Uterus (tissue), 4 donors: ENCODE measurements at places on chromosomes 2 and 18. TPM values are rescaled to one million over a fixed set of nuclear protein-coding genes. Genes with fewer than 3 reads are reported as not detected.

HSBP1L1 gene
- total RNA-seq, result 21.3 TPM

GRCh38 chr18:79855147-79855933 is 57.6 kb downstream of the KCNG2 start:
- H3K27ac ChIP-seq, result no peak overlapping the region
- H3K27me3 ChIP-seq, result no peaks in the 10 kb centered on the region
- no peaks in the 10 kb centered on the region for H3K4me1 ChIP-seq
- no peak for DNase-seq

DNA sequence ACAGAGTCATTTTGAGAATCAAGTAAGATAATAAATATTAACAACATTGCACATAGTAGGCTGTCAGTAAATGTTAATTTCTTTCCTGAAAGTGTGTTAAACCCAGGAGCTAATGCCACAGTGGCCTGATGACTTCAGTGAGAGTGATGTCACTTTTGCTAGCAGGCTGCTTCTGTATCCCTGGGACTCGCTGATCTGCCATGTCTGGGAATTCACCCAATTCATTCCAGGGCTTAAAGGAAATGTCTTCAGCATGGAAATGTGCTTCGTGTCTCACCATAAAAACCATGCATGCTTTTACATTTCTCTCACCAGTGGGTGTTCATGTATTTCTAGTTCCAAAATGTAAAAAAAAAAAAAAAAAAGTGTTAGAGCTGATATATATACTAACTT is 56.8 kb upstream of the MAPRE3 start:
- no peak for DNase-seq
- peaks cover 9% of the 10 kb centered on the region for H3K27me3 ChIP-seq
- no peaks in the 10 kb centered on the region for H3K4me1 ChIP-seq
- no peaks in the 10 kb centered on the region for H3K36me3 ChIP-seq

UGT1A5 gene
- not detected for total RNA-seq

DNA sequence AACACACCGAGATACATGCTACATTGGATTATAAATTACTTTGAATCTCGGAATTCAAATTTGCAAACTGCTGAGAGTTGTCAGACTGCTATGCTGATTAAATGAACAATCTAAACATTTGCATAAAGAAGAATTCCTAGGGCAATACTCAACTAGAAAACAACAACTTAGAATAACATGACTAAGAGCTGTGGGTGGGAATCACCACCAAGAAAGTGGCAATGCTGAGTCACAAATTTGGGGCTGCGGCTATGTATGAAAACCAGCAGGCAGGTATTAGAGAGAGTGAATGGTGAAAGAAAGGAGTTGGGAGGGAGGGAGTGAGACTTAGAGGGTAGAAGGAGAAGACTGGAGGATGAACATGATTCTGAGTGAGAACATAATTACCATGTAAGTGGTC is 559.5 kb downstream of the PIK3C3 start:
- no peak overlapping the region for H3K27ac ChIP-seq
- no peaks in the 10 kb centered on the region for H3K36me3 ChIP-seq
- no peaks in the 10 kb centered on the region for H3K27me3 ChIP-seq
- DNase-seq, result no peak
- no peak overlapping the region for H3K4me3 ChIP-seq
- no peaks in the 10 kb centered on the region for H3K4me1 ChIP-seq

GRCh38 chr2:25651066-25651465 is 22.3 kb downstream of the DTNB start:
- no peak for DNase-seq
- no peak overlapping the region for H3K4me3 ChIP-seq
- no peak overlapping the region for H3K27ac ChIP-seq
- H3K4me1 ChIP-seq, result no peaks in the 10 kb centered on the region
- H3K27me3 ChIP-seq, result no peaks in the 10 kb centered on the region

DNA sequence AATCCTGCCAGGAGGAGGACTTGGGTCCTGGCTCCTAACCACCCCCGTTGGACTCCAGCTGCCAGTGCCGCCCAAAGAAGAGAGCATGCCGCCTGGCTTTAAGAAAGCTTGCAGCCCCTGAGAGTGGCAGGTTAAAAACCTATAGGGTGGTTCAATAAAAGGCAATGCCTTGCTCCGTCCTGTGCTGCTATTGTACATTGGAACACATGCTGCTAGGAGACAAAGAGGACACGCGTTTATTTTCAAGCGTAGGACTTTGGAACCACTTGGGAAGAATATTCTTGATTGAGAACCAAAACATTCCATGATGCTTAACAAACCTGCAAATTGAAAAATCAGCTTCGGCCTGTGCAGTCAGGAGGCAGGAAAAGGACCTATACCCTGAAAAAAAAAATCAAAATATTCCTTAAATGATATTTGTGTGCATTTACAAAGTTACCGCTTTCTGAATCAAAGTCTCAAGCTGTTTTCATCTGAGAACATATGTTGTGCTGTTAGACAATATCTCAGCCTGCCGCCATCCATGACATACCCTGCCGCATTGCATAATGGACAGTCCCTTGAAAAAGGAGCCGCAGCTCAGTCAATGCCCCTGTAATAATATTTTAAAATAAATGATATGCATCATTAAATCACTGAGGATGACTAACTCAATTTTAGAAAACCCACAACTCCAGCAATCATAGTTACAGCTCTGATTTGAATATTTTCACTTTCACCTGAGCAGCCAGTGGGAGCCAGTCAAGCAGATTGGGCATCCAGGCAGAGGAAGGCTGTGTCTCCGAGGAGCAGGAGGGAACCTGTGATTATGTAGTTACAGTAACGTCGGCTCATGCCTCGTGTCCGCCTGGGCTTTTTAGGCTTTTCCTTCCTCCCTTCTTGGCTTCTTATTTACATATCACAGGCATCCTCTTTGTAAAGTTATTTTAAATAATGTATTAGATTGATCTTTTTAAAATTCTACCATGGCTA is 805.6 kb upstream of the FANCL start:
- no peaks in the 10 kb centered on the region for H3K36me3 ChIP-seq
- no peak overlapping the region for H3K27ac ChIP-seq
- no peaks in the 10 kb centered on the region for H3K4me1 ChIP-seq
- no peaks in the 10 kb centered on the region for H3K27me3 ChIP-seq

- H3K4me1 ChIP-seq, result no peaks in the 10 kb centered on the region
- H3K36me3 ChIP-seq, result no peaks in the 10 kb centered on the region
- no peak overlapping the region for H3K27ac ChIP-seq
- H3K4me3 ChIP-seq, result no peak overlapping the region
- DNase-seq, result no peak
Observed at GRCh38 chr2:84052043-84052442, 407.0 kb downstream of the SUCLG1 start.

- H3K36me3 ChIP-seq, result no peaks in the 10 kb centered on the region
- no peaks in the 10 kb centered on the region for H3K4me1 ChIP-seq
- no peak overlapping the region for H3K27ac ChIP-seq
- DNase-seq, result no peak
- no peaks in the 10 kb centered on the region for H3K27me3 ChIP-seq
Observed at GRCh38 chr18:9569178-9569577, 45.2 kb downstream of the PPP4R1 start.

PPP1R7 gene
- total RNA-seq, result 8.5 TPM

GRCh38 chr2:35857498-35857897 is 498.1 kb upstream of the CRIM1 start:
- no peaks in the 10 kb centered on the region for H3K27me3 ChIP-seq
- no peak for DNase-seq
- no peak overlapping the region for H3K4me3 ChIP-seq

DLX1 gene
- total RNA-seq, result not detected

RTN4 gene
- 152 TPM for total RNA-seq
